Body of pancreas (tissue), 4 donors: ENCODE measurements at places on chromosomes 1 and 21. TPM values are rescaled to one million over a fixed set of nuclear protein-coding genes. Genes with fewer than 3 reads are reported as not detected.

DNA sequence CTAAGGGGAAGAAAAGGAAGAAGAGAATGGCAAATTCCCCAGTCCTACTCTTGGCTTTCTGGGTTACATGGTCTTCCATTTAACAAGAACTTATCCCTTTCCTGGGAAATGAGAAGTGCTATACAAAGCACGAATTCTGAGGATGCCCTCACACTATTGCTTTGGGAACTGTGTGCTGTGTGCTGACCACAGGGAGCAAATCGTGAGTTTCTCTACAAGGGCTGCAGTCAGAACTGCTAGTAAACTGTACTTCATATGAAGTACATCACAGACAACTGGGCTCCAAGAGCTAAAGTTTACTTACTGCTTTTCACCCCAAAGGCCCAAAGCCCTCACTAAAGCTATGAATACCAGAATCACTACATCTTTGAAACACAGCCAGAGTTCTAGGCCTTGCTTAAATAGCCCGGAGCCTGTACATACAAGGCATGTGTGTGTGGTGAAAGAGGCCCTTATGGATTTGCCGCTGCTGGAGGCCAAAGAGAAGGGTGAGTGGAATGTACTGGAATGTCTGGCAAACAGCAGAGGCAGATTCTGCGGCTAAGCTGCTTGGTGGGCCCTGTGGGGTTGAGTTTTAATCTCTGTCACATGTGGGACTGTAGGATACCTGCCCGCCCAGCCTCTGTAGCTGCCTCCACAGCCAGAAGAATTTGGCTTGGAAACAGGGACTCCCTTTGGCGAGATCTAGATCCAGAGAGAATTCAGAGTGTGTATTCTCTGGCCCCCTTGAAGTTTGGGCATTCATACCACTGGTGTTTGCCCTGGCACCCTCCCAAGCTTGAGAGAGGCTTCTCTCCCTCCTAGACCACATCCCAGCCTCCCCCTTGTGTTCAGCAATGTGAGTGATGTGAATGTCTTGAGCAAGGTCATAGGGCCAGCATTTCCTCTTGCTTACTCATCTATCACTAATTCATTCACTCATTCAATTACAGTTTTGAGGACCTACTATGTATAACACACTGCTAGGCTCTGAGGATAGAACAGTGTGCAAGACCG lies 21.9 kb upstream of the TRIM67 start:
- DNase-seq: peak; percentile 54

- DNase-seq: no peak
Measured at GRCh38 chr1:215044151-215044550, 38.4 kb upstream of the KCNK2 start.

NBPF6 gene
- not detected for total RNA-seq

DNA sequence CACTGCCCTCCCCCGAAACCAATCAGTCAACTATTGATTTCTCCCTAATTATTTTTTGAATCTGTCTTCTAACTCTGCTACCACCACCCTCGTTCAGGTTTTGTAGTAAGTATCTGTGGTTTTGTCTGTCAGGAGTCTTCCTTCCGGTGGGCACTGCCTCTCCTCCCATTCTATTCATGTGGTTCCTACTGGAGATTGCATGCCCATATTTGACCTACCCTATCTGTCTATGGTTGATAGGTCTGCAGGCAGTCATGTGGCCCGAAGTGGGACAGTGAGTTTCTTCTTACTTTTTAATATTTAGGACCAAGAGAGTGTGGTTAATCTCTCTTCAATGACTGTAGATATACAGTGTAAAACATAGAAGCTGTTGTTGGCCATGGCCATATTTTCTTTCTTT lies 17.8 kb upstream of the MAST2 start:
- no peak for DNase-seq

DNA sequence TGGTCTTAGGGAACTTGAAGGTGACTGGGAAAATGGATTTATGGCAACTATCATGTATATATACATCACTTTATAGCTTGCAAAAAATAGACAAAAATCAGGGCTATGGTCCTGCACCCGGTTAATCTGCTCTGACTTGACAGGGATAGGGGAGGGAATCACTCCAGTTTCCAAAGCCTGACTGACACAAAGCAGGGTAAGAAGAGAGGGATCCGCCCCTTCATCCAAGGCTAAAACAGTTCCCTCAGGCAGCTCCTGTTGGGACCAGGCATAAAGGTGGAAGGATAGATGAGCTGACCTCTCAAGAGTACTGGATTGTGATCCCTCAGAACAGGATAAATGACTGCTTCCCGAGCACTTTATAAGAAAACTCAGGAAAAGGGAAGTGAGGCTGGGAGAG lies 1.4 kb downstream of the PBXIP1 start:
- DNase-seq: no peak

GRCh38 chr1:248576260-248576980 lies 1.9 kb upstream of the OR2T34 start:
- no peak for DNase-seq

GNB1 gene
- total RNA-seq: 79.1 TPM

- no peak for DNase-seq
Measured at GRCh38 chr1:48869116-48869893, 92.6 kb upstream of the BEND5 start.

- no peak for DNase-seq
Measured at GRCh38 chr1:178345238-178345637, 151.5 kb downstream of the CLEC20A start.

GRCh38 chr1:209692296-209692695 lies 12.3 kb upstream of the HSD11B1 start:
- DNase-seq: no peak

CYP4X1 gene
- total RNA-seq: 1.8 TPM

TSEN15 gene
- 23.1 TPM for total RNA-seq

NAV1 gene
- total RNA-seq: 13.7 TPM

GUCA2A gene
- total RNA-seq: not detected

- peak; percentile 88 for DNase-seq
Measured at GRCh38 chr21:41678016-41678923, 88.6 kb downstream of the RIPK4 start.

DNA sequence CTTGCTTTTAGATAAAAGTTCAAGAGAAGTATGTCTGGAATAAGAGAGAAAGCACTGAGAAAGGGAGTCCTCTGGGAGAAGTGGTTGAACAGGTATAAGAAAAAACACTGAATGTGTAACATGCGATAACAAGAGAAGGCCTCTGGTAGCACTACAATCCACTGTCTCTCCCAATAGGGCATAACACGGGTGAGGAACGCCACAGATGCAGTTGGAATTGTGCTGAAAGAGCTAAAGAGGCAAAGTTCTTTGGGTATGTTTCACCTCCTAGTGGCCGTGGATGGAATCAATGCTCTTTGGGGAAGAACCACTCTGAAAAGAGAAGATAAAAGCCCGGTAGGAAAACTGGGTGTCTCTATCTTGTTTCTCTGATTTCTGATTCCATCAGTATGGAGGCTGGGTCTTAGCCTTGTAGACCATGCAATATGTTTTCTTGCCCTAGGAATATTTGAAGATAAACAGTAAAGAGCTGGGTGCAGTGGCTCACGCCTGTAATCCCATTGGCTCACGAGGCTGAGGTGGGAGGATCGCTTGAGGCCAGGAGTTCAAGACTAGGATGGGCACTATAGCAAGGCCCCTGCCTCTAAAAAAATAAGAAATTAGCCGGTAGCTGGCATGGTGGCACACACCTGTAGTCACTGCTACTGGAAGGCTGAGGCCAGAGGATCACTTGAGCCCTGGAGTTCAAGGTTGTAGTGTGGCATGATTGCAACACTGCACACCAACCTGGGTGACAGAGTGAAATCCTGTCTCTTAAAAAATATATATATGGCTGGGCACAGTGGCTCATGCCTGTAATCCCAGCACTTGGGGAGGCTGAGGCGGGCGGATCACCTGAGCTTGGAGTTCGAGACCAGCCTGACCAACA lies 40.4 kb downstream of the DAP3 start:
- DNase-seq: peak; percentile 67

PTPN14 gene
- 18.7 TPM for total RNA-seq

DNA sequence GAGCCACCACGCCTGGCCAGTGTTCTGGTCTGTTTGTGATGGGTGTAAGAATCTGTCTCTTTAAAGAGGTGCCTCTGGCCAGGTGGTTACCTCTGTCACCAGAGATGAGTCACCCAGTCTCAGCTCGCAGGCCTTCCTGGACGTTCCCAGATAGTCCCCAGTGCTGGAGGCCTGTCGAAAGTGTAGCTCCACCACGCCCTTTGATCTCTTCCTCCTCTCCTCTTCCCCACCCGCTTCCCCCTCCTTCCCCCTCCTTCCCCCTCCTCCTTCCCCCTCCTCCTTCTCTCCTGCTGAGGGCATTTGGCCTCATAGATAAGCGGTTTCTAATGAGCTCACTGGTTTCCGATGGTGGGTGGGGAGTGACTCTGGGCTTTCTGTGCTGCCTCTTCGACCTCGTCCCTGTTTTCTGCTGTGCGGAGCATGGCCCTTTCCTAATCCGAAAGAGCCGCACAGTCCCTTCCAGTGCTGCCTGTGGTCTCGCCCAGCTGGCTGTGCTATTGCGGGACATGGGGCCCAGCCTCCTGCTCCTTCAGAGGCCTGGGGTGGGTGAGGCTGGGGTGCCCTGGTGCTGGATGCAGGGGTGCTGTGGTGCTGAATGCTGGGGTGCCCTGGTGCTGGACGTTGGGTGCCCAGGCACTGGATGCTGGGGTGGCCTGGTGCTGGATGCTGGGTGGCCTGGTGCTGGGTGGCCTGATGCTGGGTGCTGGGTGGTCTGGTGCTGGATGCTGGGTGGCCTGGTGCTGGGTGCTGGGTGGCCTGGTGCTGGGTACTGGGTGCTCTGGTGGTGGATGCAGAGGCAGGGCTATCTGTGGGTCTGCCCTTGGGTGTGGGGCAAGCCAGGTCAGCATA lies 19.2 kb downstream of the AGPAT3 start:
- peak; percentile 73 for DNase-seq

DNA sequence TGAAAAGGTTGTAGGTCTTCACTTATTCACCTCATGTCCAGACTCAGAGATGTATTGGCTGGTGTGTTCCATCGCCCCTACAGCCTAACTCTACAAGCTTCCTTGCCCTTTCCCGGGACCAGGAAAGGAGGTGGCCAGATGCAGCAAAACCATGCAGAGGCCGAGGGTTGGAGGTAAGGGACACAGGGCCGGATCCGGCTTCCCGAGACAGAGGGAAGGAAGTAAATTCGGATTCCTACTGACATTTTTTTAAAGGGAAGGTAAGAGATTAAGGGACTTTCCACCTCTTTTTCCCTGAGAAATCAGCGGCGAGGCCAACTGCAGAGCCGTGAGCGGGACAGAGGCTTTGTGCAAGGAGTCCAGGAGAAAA lies 12.7 kb downstream of the EPHA10 start:
- DNase-seq: no peak

- no peak for DNase-seq
Measured at GRCh38 chr1:1119272-1119890, 3.5 kb upstream of the C1orf159 start.

NR0B2 gene
- total RNA-seq: 34.8 TPM

GRCh38 chr1:53246261-53247134 lies 8.2 kb upstream of the MAGOH start:
- DNase-seq: no peak

IGSF3 gene
- 5.2 TPM for total RNA-seq

- DNase-seq: no peak
Measured at GRCh38 chr1:59079434-59080140, 217.3 kb upstream of the FGGY start.

DNA sequence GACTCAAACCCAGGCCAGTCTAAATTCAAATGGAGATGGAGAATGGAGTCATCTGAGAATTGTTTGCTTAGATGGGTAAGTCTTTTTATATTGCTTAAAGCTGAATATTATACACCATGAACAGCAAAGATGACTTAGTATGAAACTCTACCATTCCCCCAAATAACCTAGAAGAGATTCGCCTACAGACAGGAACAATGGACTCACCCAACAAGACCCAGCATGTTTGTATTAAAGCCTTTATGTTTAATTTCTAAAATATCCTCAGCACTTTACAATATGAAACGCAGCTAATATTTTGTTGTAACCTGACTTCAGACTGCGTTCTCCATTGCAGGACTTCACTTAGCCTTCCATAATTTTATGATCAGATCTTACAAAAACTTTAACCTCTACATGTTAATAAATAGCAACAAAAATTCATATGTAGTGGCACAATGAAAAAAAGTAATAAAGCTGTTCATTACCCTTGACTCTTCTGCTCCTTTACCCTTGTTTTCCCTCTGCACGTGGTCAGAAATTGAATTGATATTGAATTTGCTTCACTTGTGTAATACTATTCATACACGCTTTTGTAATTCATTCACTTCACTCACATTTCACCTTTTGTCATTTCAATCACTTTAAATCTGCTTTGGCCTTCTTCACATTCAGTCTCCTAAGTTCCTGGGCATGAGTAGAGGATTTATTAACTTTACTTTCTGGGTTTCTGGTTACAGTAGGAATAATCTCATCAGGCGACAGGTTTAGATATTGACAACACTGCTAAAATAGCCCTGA lies 177.3 kb upstream of the PTBP2 start:
- DNase-seq: no peak

DNA sequence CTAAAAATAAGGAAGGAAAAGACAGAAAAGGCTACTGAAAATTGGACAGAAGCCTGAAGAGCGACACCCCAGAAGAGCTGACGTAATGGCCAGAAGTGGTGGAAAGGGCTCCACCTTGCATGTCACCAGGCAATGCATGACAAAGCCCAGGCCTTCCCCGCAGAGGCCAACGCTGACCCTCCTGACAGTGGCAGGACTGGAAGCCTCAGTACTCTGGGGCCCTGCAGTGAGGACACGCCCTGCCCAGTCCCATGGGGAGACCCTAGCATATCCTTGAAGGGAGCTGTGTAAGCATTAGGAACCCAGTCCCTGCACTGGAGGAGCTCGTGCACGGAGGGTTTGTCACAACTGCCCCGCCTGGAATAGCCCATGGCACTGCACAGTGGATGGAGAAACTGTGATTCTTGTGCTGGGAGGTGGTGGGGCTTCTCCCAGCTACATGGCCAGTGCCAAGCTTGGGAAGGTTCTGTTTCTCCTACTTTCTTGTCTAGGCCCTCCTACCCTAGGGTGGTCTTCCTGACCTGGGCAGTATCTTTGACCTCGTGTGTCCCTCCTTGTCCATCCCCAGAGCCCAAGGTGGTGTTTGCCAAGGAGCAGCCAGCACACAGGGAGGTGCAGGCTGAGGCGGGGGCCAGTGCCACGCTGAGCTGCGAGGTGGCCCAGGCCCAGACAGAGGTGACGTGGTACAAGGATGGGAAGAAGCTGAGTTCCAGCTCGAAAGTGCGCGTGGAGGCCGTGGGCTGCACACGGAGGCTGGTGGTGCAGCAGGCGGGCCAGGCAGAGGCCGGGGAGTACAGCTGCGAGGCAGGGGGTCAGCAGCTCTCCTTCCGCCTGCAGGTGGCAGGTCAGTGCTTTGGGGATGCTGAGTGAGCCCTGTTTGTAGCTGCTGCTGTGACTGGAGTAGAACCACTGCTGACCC lies 60.4 kb downstream of the OBSCN start:
- DNase-seq: no peak

DNA sequence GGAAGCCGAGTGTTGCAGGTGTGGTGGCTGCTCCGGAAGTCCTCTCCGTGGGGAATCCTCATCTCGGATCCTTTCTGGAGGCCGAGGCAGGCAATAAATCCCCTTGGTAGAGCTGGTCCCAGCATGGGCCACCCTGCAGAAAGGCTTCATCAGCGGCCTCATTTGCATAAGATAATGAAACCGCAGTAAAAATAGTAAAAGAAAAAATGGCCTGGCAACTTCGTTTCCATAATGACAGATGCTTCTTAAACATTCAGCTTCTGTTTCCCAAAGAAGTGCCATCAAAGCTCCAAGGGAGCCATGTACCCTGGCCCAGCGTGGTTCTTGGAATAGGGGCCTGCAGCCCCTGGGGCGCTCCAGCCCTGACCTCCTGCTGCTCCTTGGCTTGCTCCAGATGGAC lies 244.1 kb downstream of the GRIK3 start:
- DNase-seq: no peak
